T-helper 9 cell (primary cell): ENCODE measurements at places on chromosomes 6 and 20.

DNA sequence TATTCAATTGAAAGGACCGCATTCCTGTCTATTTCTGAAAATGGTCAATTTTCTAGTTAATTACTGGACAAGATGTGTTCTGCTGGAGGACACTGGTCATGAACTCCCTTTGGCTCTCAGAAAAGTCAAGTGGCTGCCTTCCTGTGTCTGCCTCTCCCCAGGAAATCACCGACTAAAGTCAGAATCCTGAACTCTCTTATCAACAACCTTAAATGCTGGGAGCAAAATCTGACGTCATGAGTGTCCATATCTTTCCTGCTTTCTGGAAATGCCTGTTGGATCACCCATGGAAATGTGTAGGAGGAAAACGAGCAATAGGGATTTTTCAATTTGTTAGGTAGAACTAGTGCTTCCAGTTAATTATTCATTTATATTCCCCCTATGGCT lies 53.5 kb upstream of the PLCB1 start:
- DNase-seq: no peak

DNA sequence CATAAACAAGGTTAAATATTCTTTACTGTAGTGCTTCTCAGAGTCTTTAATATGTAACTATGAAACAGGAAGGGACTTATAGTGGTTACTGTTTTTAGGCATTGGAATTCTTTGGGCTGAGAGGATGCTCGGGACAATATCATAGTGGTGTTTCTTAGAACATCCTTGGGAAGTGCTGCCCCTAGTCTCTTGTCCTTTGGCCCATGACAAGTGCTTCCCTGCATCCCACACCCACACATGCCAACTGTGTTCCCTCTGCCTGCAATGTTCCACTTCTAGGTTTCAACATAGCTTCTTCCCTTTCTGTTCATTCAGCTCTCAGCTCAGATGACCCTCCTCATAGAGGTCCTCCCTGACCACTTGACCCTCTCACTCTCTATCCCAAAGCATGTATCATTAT lies 37.6 kb downstream of the CFAP61 start:
- DNase-seq: no peak

DNA sequence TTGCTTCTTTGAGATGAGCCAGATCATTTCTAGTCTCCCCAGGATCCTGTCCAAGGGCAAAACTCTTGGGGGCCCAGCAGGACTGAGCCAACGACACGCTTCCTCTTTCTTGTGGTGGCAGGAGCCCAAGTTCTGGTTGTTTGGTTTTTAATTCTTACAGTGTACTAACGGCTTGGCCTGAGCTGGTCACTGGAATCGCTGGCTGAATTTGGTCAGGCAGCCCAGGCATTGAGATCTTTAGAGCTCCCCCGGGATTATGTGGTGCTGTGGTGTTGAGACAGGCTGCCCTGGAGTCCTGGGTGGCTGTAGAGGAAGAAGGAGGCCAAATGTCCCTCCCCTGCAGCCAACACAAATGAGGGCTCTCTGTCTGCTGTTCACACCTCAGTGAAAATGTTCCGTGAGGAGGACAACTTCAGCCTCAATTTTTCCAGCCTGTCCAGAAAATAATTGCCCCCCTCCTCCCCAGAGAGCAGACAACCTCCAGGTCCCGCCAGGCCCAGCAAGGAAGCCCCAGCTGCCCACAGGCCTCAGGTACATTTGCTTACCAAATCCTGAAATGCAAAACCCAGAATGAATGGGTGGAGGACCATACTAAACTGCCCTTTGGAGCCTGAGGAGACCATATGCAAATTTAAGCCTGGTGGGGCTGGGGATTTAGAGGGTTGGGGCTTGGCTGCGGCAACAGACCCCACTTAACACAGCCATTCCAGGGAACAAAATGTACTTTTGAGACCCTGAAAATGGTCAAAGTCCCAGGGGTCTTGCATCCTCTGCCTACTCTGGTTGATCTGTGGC lies 23.6 kb downstream of the BNIP5 start:
- DNase-seq: no peak

- DNase-seq: no peak
These were observed 17.3 kb upstream of the HLA-G start for GRCh38 chr6:29810371-29810770.

GRCh38 chr20:64234291-64234791 lies 21.2 kb upstream of the PCMTD2 start:
- no peak for DNase-seq

GRCh38 chr6:74971633-74972032 lies 234.2 kb downstream of the COL12A1 start:
- DNase-seq: no peak

- DNase-seq: no peak
These were observed 646.5 kb upstream of the NOX3 start for GRCh38 chr6:156102129-156102528.

- DNase-seq: no peak
These were observed 3.6 kb downstream of the PARD6B start for GRCh38 chr20:50734730-50735679.

- DNase-seq: no peak
These were observed 218.5 kb upstream of the QKI start for GRCh38 chr6:163195721-163196691.

GRCh38 chr6:136742125-136742524 lies 50.2 kb downstream of the MAP3K5 start:
- DNase-seq: no peak

DNA sequence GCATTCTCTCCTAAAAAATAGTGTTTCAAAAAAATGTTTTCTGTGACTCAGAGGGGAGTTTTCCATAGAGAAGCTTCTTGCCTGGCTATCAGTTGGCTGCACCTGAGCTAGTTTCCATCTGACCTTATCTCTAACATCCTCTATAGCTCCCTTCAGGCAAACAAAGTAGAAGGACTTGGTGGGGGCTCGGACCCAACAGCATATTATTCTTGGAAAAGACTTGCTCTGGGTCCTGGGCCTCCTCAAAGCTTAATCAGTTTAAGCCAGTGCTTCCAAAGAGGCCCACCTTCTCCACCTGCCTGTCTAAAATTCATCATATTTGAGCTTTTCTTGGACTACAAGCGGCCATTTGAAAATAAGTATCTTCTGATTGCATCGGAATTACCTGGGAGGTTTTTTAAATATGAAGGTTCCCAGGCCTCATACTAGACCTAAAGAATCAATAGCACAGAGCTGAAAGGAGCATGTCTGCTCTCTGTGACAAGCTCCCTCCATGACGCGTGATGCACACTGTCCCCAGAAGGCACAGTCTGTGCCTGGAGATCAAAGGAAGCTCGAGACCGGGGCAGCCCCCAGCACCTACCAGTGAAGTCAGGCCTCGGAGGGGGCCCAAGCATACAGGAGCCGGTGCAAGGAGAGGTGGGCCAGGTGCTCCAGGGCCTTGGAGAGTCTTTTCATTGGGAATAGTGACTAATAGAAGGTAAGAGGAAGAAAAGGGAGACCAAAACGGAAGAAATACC lies 80.6 kb upstream of the HIVEP1 start:
- no peak for DNase-seq

DNA sequence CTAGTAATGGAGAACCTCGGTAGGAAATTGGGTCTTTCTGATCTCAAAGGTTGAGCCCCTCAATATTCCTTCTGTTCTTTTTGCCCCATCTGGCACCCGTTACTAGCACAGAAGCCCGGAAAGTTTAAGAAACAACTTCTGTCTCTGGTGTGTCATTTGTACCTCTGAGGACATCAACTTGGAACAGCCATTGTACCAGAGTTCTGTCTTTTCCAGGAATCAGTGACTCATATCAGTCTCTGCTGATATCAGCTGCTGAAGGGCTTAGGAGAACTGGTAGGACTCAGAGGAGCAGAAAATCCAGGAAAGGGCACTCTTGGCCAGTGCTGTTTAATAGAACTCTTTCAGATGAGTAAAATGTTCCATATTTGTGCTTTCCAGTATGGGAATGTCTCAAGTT lies 78.3 kb upstream of the CHD6 start:
- DNase-seq: no peak

- DNase-seq: no peak
These were observed 18.1 kb upstream of the SAMHD1 start for GRCh38 chr20:36969478-36970186.

DNA sequence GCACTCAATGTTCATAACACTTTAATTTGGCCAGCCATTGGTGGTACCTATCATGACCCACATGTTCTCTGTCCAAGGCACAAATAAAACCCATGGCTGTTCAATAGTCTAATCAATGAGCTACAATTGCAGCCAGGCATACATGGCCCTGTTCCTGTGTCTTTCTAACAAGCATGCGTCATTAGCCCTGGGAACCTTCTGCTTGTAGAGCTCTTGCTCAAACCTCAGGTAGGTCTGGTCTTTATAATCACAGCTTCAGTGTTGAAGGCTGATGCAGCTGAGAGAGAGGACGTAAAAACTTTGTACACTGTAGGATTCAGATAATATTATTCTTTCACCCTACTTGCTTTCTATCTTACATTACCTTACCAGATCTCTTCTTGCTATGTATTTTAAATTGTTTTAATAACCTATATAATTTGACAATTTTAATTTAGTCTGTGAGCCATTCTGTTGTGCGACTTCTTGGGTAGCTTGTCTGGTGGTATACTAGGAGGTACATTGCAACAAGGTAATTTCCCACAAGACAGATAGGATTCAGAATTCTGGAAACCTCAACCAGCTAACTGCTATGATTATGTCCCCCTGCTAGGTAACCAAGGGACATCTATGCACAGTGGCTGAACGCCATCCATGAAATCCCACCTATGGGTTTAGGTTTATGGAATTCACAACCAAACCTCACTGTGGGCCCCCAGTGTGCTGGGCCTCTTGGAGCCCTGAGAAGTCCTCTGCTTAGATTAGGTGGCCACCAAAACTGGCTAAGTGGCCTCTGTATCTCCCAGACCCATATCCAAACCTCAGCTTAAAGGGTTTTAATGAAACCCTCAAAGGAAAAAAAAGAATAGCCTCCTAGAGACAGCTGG lies 55.4 kb upstream of the RIPOR2 start:
- no peak for DNase-seq

GRCh38 chr6:44738601-44739146 lies 351.2 kb downstream of the CDC5L start:
- DNase-seq: no peak

GRCh38 chr6:132101535-132101934 lies 150.4 kb upstream of the CCN2 start:
- DNase-seq: no peak

- DNase-seq: no peak
These were observed 2.2 kb upstream of the FAM209A start for GRCh38 chr20:56522311-56522710.

DNA sequence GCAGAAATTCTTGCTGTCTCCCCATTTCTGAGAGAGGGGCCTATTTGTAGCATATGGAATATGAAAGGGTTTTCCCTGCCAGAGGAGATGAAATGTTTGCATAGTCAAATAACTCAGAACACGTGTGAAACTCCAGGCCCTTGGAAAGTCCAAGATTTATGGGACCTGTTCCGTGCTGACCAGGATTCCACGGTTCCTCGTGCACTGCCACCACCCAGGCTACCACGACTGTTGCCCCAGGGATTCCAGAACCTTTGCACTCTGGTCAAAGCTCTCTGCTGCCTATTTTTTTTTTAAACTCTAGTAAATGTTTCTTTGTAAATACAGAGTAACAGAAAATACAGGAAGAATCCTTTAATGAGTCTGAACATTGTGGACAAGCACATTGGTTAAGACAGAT lies 35.0 kb downstream of the MYLK4 start:
- no peak for DNase-seq

DNA sequence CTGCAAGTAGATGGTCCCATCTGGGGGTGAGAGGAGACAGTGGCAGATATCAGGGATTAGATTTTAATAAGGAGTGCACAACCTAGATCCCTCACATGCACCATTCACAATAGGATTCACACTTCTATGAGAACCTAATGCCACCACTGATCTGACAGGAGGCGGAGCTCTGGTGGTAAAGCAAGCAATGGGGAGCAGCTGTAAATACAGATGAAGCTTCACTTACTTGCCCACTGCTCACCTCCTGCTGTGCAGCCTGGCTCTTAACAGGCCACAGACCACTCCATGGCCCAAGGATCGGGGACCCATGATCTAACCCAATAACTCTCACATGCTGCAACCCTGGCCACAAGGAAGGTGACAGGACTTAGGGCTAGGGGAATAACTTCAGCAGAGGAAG lies 75.4 kb downstream of the ZNF133 start:
- DNase-seq: no peak

- no peak for DNase-seq
These were observed 3.5 kb upstream of the PSORS1C2 start for GRCh38 chr6:31142361-31142761.

DNA sequence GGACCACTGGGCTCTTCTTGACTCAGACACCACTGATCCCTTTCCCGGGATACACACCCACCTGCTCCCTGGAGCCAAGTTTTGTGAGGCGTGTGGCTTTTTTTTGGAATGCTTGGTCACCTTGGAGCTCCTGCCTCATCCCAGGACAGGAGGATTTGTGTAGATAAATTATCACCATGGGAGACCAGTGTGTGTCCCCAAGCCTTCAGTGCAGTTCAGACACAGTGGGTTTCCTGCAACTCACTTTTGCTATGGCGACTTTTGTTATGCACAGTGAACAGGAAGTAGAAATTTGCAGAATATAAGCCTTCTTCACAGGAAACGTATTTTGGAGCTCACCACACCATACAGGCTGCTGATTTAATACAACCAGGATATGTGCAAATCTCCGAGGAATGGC lies 357.4 kb downstream of the PAX1 start:
- no peak for DNase-seq

GRCh38 chr6:90218959-90219208 lies 77.8 kb downstream of the BACH2 start:
- DNase-seq: no peak

GRCh38 chr6:148203281-148203925 lies 139.2 kb upstream of the SASH1 start:
- no peak for DNase-seq

DNA sequence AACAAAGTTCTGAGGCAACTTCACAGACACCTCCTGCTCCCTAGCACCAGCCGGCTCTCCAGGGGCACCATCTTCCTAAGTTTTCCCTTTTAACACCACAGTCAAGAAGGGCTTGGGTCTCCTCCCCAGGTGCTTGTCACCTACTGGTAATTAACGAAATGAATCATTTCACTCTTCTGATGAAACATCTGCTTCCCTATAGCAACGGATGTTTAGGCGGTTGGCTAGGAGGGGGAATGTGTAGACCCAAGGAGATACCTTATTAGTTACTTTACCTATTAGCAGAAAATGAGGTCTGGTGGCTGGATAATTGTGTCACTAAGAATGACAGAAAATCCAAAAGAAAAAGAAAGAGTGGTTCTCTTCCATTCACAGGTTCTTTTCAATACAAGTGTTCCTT lies 46.3 kb upstream of the FABP7 start:
- no peak for DNase-seq

- DNase-seq: no peak
These were observed 15.1 kb upstream of the RIPK1 start for GRCh38 chr6:3053231-3053508.
